Fibroblast of skin of scalp (primary cell): ENCODE measurements at places on chromosomes 2 and 18.
A peak's percentile ranks its signal among the peaks of the same experiment; 100 is the strongest.

GRCh38 chr2:8367833-8368232 is 314.0 kb upstream of the ID2 start:
- no peak for DNase-seq

DNA sequence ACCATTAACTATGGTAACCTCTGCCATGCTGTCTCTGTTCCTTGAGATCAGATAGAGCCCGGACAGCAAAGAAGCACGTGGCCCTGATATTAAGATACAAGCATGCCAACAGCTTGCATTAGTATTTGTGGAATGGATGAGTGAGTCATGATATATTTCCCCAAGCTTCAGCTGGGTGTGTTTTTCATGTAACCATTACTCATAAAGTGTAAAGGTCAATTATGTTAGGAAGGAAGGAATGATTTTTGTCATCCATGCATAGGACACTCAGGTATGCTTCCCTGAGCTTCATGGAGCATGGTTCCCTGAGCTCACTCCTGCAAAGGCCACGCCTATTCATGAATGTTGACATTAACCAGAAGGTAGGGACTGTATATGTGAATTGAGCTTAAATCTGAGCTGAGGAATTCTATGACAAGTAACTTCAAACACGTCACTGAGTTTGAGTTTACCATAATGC is 74.6 kb downstream of the ARL4C start:
- peak; percentile 94 for DNase-seq

GRCh38 chr2:118696786-118697465 is 150.5 kb downstream of the EN1 start:
- no peak for DNase-seq

- DNase-seq: peak; percentile 38
Measured at GRCh38 chr18:74013955-74014354, 133.7 kb downstream of the FBXO15 start.

GRCh38 chr2:43507137-43507536 is 88.7 kb downstream of the THADA start:
- DNase-seq: no peak

GRCh38 chr2:177245010-177245422 is 19.5 kb downstream of the NFE2L2 start:
- peak; percentile 91 for DNase-seq

DNA sequence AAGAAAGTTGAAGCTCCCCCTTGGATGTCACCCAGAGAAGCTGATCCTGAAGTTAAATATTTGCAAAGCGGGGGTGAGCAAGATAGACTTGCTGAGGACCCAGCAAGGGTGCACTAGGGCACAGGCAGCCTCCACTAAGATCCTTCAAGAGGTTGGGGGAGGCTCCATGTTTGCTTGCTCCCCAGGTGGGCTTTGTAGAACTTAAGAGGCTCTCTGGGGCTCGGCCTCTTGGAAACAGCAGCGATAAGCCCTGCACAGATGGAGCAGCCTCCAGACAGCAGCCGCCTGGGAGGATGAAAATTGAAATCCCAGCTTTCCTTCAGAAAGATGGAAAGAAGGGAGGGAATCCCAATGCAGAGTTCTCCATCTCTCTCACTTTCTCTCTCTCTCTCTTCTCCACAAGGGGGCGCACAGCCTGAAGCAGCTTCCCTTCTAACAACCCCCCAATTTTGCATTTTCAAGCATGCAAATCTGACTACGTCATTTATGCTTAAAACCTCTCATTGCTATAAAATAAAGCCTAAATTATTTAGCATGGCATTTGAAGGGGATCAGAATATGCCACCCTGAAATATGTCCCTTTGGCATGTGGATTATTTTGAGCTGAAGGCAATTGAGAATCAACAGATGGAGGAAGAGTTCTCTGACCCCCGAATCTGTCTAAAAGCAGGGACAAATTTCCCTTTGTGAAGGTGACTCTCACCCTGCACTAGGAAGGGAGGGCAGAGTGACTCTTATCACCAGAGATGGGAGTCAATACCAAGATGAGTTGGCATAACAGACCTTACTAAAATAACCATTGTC is 185.7 kb upstream of the KLHL29 start:
- peak; percentile 31 for DNase-seq

GRCh38 chr2:20148923-20149702 is 75.8 kb downstream of the SDC1 start:
- DNase-seq: peak; percentile 81

GRCh38 chr2:348361-348916 is 60.5 kb upstream of the ALKAL2 start:
- peak; percentile 8 for DNase-seq

DNA sequence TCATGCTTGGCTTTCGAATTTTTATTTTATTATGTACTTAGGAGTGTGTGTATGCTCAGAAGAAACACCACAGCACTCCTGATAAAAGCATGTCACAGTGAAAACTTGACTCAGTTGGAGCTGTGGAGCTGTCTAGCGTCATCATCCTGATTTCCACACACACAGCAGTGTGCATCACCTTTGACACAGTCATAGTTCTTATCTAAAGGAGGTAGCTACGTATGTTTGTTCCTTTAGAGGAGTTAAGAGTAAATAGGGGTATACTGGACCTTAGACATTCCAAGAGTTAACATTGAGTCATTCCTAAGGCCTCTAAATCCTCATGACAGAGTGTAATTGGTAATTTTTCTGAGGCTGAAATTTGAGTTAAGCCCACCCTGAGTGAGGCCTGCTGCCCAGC is 96.9 kb downstream of the PHLPP1 start:
- DNase-seq: no peak

DNA sequence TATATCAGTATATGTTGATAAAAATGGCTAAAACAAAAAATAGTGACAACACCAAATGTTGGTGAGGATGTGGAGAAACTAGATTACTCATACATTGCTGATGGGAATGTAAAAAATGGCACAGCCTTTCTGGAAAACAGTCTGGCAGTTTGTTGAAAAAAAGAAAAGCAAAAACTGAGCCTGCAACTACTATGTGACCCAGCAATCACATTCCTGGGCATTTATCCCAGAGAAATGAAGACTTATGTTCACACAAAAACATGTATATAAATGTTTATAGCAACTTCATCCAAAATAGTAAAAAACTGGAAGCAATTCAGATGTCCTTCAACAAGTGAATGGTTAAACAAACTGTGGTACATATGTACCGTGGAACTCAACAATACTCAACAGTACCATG is 7.5 kb upstream of the KDSR start:
- DNase-seq: peak; percentile 38
